Cardiac muscle cell (in vitro differentiated cells and primary cell): ENCODE measurements at places on chromosomes 2 and 18.

- DNase-seq: no peak
Observed at GRCh38 chr2:85851253-85852151, 37.3 kb downstream of the ST3GAL5 start.

DNA sequence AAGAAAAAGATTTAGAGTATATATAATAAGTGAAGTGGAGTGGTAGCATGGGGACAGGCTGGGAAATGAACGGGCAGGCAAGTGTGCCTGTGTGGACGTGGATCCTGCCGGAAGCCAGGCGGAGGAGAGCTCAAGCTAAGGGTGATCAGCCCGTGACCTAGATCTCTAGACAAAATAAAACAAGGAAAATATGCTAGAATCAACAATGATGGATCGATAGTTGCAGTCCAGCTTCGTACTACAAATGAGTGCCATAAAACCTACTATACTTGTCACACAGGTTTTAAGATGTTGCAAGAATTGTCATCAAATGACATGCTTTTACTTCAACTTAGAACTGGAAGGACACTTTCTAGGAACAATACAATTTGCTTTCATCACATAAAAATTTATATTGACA lies 8.5 kb downstream of the EIF2AK2 start:
- no peak for DNase-seq

GRCh38 chr2:37377187-37377532 lies 32.7 kb downstream of the QPCT start:
- DNase-seq: peak; percentile 41

DNA sequence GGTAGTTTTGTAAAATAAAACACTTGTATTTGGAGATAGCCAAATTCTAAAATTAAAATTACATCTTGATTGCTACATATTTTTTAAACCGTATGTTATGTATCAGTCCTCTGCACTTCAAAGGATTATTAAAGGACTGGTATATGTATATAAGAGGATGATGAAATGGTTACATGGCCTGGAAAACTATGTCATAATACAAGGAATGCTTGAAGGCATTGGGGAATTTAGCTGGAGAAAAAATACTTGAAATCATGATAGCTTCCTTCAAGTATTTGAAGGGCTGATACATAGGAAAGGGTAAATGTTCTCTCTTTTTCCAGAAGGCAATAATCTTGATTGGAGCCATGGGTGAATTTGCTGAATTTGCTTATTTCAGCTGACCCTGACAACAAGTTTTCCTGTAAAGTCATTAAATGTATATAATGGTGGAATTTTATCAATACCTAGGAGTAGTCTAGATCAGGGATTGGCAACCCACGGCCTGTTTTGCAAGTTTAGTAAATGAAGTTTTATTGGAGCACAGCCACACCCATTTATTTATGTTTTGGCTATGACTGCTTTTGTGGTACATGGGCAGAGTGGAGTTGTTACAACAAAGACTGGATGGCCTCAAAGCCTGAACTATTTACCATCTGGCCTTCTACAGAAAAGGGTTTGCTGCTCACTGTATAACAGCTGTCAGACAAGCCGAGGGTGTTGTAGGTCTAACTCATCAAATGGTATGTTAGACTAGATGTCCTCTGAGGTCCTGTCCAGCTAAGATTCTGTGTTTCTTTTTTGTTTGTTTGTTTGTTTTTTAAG lies 34.4 kb downstream of the ACYP2 start:
- DNase-seq: peak; percentile 62

- DNase-seq: no peak
Observed at GRCh38 chr18:79510046-79510685, 114.4 kb downstream of the NFATC1 start.

- DNase-seq: no peak
Observed at GRCh38 chr2:233131936-233132720, 72.0 kb downstream of the INPP5D start.
